ENCODE measurements at places on chromosomes 2 and 18.

DNA sequence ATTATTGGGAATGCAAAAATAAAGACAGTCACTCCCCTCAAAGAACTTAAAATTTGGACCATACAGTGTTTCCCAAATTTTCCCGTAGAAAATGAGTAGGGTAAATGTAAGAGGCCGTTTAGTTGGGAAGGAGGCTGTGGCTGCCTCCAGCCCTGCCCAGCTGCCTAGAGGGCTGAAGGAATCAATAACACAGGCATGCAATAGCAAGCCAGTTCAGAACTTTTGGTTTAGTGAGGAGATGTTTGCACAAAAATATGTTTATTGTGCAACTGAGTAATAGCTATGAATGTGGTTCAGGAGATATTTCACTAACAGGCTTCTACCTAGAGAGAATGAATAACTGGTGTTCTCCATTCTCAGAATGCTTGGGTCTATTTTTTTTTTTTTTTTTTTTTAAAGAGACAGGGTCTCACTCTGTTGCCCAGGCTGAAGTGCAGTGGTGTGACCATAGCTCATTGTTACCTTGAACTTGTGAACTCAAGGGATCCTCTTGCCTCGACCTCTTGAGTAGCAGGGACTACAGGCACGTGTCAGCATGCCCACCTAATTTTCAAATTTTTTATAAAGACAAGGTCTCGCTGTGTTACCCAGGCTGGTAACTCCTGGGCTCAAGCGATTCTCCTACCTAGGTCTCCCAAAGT lies 23.6 kb downstream of the UGP2 start:
- DNase-seq: no peak

DNA sequence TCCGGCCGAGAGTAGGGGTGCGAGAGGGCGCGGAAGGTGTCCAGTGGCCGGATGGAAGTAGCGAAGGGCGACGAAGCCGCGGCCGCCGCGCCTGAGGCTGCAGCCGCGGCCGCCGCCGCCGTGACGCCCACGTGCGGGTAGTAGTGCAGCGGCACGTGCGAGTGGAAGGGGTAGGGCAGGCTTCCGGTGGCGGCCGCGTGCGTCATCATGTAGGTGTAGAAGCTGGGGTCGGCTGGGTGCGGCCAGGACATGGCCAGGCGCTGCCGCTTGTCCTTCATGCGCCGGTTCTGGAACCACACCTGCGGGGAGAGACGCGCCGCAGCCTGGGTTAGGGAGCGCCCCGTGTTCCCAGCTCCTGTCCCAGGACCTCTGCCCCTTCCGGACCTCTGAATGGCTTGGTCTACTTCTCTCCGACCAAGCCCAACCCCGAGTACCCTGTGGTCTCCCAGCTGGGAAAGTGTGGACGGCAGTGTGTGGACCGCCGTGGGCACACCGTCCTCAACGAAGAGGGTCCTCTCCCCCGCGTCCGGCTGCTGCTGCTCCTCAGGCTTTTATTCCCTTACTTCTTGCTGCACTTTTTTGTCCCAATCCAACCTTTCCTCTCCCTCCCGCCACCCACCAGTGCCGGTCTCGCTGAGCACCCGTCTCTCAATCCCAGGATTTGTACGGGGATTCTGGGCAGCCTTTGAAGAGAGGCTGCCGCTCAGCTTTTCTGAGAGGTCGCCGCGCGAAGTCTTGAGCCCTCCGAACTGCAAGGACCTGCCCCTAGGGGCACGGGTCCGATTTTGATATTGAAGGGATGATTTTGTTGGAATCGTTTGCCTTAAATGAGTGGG lies 3.0 kb downstream of the EVX2 start:
- no peak for DNase-seq

GRCh38 chr2:237336131-237336530 lies 77.8 kb downstream of the COL6A3 start:
- no peak for DNase-seq

GRCh38 chr2:68282811-68283418 lies 30.6 kb upstream of the PPP3R1 start:
- peak; percentile 30 for DNase-seq

- DNase-seq: no peak
These were observed 139.9 kb downstream of the THADA start for GRCh38 chr2:43455731-43456642.

GRCh38 chr2:181083140-181083539 lies 102.7 kb downstream of the UBE2E3 start:
- DNase-seq: no peak

DNA sequence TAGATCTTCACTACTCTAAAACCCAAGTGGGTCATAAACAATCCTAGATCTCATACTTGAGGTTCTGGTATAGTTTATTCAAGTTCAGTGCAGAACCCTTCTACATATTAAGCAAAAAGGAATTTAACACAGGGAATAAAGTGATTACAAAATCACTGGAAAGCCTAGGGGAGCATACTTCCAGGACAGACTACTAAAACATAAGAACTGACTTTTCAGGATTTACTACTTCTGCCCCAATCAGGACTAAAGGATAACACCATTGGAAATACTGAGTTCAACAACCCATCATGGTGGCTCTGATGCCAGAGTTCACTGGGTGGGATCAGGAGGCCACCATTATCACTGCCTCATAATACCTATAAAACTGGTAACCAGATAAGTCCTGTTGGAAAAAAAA lies 123.6 kb downstream of the DNAH7 start:
- DNase-seq: no peak

DNA sequence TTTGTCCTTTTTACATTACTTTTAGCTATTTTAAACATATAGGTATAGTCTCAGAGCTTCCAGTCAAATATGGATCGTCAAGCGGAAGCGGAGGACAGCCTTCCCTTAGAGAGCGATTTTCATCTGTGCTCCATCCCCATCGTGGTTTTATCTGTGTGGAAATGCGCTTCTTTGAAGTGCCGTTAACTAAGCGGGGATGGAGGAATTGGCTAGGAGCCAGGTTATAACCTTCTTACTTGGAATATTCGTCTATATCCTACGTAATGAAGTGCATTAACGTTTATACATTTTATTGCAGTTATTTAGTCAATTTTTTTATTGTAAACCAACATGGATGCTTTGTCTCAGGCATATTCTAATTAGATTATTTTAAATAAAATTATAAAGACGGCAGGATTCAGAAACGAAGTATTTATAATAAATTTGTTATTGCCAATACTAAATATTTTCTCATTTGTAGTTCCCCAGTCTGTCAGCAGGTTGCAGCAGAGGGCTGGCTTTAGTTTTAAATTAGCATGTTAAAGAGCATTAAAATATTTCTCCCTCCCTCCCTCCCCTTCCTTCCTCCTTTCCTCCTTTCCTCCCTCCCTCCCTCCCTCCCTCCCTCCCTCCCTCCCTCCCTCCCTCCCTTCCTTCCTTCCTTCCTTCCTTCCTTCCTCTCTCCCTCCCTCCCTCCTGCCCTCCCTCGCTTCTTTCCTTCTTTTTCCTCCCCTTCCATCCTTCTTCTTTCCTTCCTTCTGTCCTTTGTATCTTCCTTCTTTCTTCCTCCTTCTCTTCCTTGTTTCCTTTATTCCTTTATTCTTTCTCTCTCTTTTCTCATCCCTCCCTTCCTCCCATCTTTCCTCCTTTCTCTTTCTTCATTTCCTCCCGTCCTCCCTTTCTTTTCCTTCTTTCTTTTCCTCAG lies 80.6 kb upstream of the DOCK10 start:
- DNase-seq: no peak

DNA sequence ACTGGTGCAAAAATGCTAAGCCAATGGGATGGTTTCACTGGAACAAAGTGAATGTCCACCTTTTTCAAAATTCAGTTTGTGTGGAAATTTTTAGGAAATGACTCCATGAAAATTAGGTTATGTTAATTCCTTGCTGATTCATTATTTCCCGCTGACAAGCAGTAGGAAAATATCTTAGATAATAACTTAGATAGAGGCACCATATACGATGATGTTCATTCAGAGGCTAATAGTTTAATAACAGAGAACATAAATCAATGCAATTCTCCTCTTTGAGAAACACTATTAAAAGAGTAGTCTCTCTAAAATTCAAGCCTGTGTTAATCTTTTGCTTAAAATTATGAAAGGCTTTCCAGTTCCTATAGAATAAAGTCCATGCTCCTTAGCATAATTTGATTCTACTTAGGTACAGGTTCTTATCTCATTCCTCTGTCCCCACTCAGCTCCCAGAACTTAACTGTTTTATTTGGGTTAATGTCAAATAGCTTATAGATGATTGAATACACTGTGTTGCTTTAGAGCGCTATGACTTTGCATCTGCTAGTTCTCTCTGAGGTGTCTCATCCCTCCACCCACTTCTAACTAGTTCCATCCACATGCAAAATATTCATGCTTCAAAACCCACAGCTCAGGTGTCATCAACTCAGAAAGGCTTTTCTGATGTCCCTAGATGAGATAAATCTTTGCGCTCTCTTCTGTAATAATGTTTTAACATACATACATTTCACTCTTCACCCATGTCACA lies 503.6 kb downstream of the ERBB4 start:
- no peak for DNase-seq

DNA sequence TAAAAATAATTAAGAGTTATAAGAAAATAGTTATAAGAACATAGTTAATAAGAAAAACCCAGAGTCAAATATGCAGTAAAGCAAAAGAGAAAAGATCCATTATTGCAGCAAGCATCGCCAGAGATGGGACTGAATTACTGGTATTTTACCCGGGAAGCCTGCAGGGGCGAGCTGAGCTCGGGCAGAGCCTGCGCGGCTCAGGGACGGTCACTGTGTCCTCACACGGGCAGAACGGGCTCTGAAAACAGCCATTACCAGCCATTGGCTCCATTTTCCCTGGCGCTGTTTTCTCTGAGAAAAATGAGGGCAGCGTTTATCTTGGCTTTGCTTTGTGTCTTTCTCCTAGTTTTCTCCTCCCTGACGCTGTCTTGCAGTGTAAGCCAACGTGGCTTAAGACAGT lies 95.3 kb upstream of the ALKAL2 start:
- DNase-seq: no peak

GRCh38 chr18:37156330-37156942 lies 327.5 kb downstream of the KIAA1328 start:
- DNase-seq: no peak

DNA sequence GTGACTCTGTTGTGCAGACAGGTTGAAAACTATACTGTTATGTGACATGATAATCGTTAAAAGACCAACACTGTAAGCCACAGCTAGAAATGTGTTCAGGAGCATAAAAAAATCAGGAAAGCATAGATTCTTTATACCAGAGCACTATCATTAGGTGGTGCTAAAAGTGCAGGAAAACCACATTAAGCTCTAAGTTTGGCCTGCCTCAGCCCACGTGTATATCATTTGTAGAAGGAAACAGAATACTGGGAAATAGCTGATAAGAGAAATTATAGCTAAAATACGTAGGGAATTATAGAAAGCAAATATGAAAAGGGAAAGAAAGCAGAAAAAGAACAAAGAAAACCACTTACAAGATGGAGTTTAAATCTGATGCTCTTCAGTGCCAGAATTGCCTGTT lies 26.5 kb upstream of the C2orf74 start:
- DNase-seq: no peak

DNA sequence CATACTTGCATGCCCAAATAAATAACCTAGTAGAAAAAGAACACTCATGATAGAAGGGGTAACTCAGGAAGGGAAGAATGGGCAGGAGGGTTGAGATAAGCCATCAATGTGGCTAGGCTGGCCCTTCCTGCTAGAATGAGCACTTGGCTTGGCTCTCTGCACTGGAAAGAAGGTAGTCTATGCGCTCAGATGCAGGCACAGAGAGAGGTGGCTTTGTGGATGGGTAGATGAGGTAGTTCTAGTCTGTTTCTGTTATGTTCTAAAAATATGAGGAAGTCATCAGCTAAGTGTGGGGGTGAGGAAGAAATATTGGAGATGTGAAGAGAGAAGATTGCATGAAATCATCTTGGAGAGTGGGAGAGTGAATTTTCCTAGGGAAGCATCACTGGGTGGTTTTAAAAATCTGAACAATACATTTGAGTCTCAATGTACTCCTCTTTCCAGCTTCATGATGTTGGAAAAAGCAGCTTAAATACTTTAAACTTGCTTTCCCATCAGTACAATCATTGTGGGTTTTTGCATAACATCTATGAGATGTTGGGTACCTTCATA lies 357.1 kb downstream of the CNTNAP5 start:
- no peak for DNase-seq

GRCh38 chr2:138503087-138503442 lies 1.5 kb downstream of the SPOPL start:
- DNase-seq: no peak

DNA sequence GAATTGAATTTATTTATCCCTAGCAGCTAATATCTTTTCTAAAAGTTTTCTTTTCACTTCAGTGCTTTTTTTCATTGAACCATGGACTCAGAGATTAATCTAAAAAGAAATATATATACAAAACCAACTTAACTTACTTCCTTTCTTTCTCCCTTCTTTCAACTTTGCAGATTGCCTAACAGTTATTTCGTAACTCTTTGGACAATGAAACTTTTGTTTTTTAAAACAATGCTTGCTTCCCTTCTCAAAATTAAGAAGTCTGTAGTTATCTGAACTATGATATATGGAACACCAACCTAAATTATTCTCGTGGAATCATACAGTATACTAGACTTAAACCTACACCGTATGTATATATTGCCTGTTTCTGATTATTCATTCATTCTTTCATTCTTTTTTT lies 62.9 kb downstream of the MIB1 start:
- no peak for DNase-seq

- no peak for DNase-seq
These were observed 609.5 kb downstream of the EPHA4 start for GRCh38 chr2:220962556-220962955.

DNA sequence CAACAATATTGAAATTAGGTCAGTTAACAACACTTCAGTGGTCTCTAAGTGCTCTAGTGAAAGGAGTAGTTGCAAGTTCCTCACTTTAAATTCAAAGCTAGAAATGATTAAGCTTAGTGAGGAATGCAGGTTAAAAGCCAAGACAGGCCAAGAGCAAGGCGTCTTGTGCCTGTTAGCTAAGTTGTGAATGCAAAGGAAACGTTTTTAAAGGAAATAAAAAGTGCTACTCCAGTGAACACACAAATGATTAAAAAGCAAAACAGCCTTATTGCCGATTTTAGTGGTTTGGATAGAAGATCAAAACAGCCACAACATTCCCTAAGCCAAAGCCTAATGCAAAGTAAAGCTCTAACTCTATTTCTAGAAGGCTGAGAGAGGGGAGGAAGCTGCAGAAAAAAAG lies 44.7 kb downstream of the ANTXR1 start:
- no peak for DNase-seq

- DNase-seq: no peak
These were observed 332.0 kb downstream of the SLC4A3 start for GRCh38 chr2:219959471-219959870.

GRCh38 chr2:223165423-223166214 lies 113.6 kb downstream of the KCNE4 start:
- no peak for DNase-seq

DNA sequence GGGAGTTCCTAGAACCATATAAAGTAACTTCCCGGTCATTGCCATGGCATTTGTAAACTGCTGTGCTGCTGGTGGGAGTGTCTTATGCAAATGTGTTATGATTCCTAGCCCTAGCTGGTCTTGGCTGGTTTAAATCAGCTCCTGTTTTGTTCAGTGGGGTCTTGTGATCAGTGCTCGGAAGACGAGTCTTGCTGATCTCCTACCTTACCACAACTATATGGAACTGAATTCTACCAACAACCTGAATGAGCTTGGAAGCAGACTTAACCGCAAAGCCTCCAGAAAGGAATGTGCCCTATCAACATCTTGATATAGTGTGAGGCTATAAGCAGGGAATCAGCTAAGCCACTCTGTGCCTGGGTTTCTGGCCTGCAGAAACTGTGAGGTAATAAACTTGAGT lies 33.5 kb downstream of the POLE4 start:
- DNase-seq: no peak

GRCh38 chr2:239326831-239327535 lies 73.8 kb downstream of the HDAC4 start:
- DNase-seq: no peak
